NCI-H1930 (cell line): ENCODE measurements at places on chromosomes 6 and 20.

GRCh38 chr6:39377539-39377950 is 55.0 kb upstream of the KCNK16 start:
- peak; percentile 30 for DNase-seq

- DNase-seq, result no peak
These were observed 13.5 kb downstream of the DYNLT1 start for GRCh38 chr6:158630938-158631616.

- no peak for DNase-seq
These were observed 1.2 kb downstream of the TCFL5 start for GRCh38 chr20:62860391-62860923.

- DNase-seq, result no peak
These were observed 249.0 kb upstream of the KCNG1 start for GRCh38 chr20:51271931-51272330.

DNA sequence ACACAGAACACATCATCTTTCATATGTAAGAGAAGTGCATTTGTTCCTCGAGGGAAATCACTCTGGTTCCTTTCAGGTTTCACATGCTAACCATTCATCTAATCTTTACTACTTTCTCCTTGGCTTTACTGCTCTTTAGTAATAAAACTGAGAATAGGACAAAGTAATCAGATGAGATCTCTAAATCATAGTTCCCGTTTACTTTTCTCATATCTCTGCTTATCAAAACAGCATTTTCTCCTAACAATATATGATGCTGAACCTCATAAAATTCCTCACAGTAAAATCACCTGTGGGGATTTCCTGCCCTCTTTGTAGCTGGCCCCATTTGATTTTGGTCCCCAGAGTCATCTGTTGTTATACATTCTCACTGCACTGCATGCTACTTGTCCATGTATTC is 100.2 kb downstream of the RALGAPA2 start:
- DNase-seq, result no peak

- no peak for DNase-seq
These were observed 74.7 kb upstream of the TNFAIP3 start for GRCh38 chr6:137792160-137793033.
